ENCODE measurements at places on chromosomes 3 and 15. TPM values are rescaled to one million over a fixed set of nuclear protein-coding genes. Genes with fewer than 3 reads are reported as not detected.

SLC35G2 gene
- 9.5 TPM for total RNA-seq

SLC9C1 gene
- not detected for total RNA-seq

NOX5 gene
- total RNA-seq: not detected

TNNC1 gene
- not detected for total RNA-seq

ADAMTS17 gene
- not detected for total RNA-seq

KBTBD12 gene
- total RNA-seq: not detected

ATP10A gene
- total RNA-seq: 1.1 TPM

CYP1A1 gene
- 3.7 TPM for total RNA-seq

KIF7 gene
- total RNA-seq: 5.1 TPM

SAXO2 gene
- not detected for total RNA-seq

PIF1 gene
- 7.5 TPM for total RNA-seq

NANOGP8 gene
- not detected for total RNA-seq

SOX14 gene
- not detected for total RNA-seq

IP6K1 gene
- total RNA-seq: 59.3 TPM

LHFPL4 gene
- total RNA-seq: not detected

PARL gene
- 29.6 TPM for total RNA-seq

SHC4 gene
- total RNA-seq: 2.8 TPM

SCG5 gene
- total RNA-seq: 3.7 TPM

GP9 gene
- not detected for total RNA-seq

C3orf22 gene
- total RNA-seq: not detected

FOXB1 gene
- total RNA-seq: not detected

C3orf85 gene
- total RNA-seq: not detected

KBTBD8 gene
- total RNA-seq: 1.1 TPM

Measured in glomerular endothelial cell (primary cell).